Keratinocyte (primary cell): ENCODE measurements at places on chromosomes 2 and 18.

DNA sequence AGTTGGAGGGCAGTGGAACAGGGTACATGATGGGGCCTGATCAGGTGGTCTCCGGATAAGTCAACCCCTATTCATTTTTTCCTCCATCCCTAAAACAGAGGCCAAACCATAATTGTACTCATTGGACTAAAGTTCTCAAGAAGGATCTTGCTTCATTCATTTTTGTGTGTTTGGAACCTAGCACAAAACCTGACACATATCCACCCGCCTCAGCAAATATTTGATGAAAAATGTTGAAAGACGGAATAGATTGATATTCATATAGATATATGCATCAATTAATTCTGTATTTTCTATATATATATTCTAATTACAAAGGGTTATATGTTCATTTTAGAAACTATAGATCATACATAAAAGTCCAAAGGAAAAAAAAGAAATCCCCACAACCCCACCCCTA is 21.9 kb downstream of the SLC4A1AP start:
- no peak overlapping the region for H3K27ac ChIP-seq
- no peaks in the 10 kb centered on the region for H3K27me3 ChIP-seq
- no peak for DNase-seq
- no peak overlapping the region for H3K4me3 ChIP-seq
- peaks cover 62% of the 10 kb centered on the region for H3K4me1 ChIP-seq

GRCh38 chr2:22719396-22719795 is 665.6 kb upstream of the KLHL29 start:
- no peaks in the 10 kb centered on the region for H3K36me3 ChIP-seq
- no peak overlapping the region for H3K4me3 ChIP-seq
- no peak for DNase-seq
- H3K27me3 ChIP-seq: no peaks in the 10 kb centered on the region
- H3K27ac ChIP-seq: no peak overlapping the region
- H3K4me1 ChIP-seq: no peaks in the 10 kb centered on the region

GRCh38 chr18:10312326-10313015 is 142.0 kb upstream of the APCDD1 start:
- H3K36me3 ChIP-seq: no peaks in the 10 kb centered on the region
- no peak overlapping the region for H3K27ac ChIP-seq
- H3K4me1 ChIP-seq: no peaks in the 10 kb centered on the region
- no peak for DNase-seq
- no peaks in the 10 kb centered on the region for H3K27me3 ChIP-seq

DNA sequence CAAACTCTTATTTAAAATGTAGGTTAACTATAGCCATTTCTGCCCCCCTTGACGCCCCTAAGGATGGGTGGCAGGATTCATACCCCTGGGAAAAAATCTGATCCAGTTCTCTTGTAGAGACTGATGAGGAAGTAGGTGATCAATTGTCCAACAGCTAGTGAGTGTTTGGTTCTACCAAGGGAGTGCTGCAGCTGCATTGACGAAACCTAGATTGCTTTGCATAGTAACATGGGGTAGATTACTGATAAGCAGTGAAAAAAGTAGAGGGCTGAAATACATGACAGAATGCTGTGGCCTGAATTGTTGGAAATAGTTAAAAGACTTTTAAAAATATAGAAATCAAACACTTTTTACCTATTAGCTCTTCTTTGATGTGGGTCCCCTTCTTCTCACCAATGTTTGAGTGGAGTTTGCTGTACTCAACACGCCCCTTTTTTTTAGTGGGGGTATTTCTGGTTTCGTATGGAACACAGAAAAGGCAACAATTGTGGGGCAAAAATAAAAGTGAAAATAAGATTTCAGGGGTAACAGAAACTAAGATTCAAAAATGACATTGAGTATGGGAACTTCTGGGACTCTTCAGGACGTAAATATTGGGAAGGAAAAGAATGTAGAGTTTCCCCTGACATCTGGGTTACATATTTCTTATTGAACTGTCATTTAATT is 66.2 kb downstream of the MAIP1 start:
- no peak overlapping the region for H3K4me3 ChIP-seq
- H3K27me3 ChIP-seq: no peaks in the 10 kb centered on the region
- no peak for DNase-seq
- H3K4me1 ChIP-seq: no peaks in the 10 kb centered on the region
- no peaks in the 10 kb centered on the region for H3K36me3 ChIP-seq

DNA sequence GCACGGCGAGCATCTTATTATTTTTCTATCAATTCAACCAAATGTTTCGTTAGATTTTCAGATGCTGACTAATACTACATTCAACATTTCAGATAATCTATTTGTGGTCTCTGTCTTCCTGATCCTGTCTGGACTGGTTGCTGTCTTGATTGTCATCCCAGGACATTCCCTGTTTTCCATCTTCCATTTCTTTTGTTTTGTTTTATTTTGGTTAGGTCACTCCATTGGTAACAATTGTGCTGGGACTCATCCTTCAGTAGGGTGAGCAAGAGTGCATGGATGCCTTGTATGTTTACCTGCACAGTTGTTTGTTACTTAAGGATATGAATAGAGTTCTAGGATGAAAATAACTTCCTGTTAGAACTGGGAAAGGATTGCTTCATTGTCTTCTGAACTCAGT is 55.9 kb upstream of the ACYP2 start:
- H3K27me3 ChIP-seq: no peaks in the 10 kb centered on the region
- H3K4me3 ChIP-seq: no peak overlapping the region
- peak; percentile 49 for DNase-seq
- H3K4me1 ChIP-seq: peaks cover 26% of the 10 kb centered on the region

GRCh38 chr2:96914332-96914731 is 44.5 kb upstream of the SEMA4C start:
- no peak overlapping the region for H3K4me3 ChIP-seq
- no peak for DNase-seq
- no peak overlapping the region for H3K27ac ChIP-seq
- H3K4me1 ChIP-seq: peaks cover 17% of the 10 kb centered on the region

DNA sequence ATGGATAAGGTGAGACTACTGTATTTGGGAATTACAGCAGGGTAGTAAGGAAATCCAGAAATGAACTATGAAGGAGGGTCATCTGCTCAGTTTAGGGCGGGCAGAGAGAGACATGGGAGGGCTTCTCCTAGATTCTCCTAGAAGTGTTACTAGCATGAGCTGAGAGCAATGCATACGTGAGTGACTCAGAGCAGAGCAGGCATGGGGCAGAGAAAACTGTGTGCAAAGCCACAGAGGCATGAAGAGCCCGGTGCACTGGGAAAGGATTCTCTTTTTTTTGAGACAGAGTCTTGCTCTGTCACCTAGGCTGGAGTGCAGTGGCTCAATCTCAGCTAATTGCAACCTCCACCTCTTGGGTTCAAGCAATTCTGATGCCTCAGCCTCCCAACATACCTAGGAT is 116.2 kb downstream of the SOCS6 start:
- H3K4me3 ChIP-seq: no peak overlapping the region

DNA sequence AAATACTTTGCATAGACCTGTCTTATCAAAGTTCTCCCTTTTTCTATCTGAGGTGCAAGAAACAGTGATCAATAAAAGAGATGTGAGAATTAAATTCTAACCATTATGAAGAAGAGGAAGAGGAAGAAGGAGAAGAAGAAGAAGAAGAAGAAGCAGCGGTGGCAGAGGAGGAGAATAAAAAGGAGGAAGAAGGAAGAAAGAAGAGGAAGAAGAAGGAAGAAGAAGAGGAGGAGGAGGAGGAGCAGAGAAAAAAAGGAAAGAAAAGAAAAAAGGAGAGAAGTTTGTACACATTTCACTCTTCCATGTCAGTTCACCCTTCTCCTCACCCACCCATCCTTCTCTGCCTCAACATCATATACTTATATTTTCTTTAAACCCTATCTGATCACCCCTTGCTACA is 68.4 kb downstream of the METTL4 start:
- no peak overlapping the region for H3K4me3 ChIP-seq
- no peak overlapping the region for H3K27ac ChIP-seq
- no peaks in the 10 kb centered on the region for H3K27me3 ChIP-seq
- no peaks in the 10 kb centered on the region for H3K36me3 ChIP-seq
- no peaks in the 10 kb centered on the region for H3K4me1 ChIP-seq

DNA sequence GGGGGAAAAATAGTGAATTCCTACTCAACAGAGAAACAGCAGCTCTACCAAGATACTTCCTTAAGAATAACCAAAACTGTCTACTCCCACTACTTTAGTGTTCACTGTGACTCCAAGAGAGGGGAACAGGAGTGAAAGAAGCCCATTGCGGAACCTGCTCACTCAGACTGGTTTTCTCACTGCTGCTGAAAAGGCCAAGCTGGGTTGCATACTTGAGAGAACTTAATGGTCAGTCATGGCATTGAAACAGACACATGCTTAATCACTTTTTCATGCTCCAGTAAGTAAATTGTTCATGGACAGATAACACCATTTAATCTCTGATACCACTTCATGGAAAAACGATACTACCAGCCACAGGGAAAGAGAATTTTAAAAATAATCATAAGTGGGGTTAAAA is 35.7 kb upstream of the SLC8A1 start:
- H3K27ac ChIP-seq: no peak overlapping the region
- no peaks in the 10 kb centered on the region for H3K27me3 ChIP-seq
- H3K4me3 ChIP-seq: no peak overlapping the region
- no peaks in the 10 kb centered on the region for H3K36me3 ChIP-seq
- DNase-seq: no peak
- no peaks in the 10 kb centered on the region for H3K4me1 ChIP-seq

GRCh38 chr2:27809761-27810241 is 38.3 kb downstream of the MRPL33 start:
- H3K27ac ChIP-seq: peak overlapping the region; percentile 28
- H3K27me3 ChIP-seq: no peaks in the 10 kb centered on the region
- DNase-seq: peak; percentile 81
- no peak overlapping the region for H3K4me3 ChIP-seq

- no peaks in the 10 kb centered on the region for H3K27me3 ChIP-seq
- no peak overlapping the region for H3K4me3 ChIP-seq
- H3K4me1 ChIP-seq: no peaks in the 10 kb centered on the region
These were observed 148.0 kb downstream of the FAM210A start for GRCh38 chr18:13578400-13578799.

DNA sequence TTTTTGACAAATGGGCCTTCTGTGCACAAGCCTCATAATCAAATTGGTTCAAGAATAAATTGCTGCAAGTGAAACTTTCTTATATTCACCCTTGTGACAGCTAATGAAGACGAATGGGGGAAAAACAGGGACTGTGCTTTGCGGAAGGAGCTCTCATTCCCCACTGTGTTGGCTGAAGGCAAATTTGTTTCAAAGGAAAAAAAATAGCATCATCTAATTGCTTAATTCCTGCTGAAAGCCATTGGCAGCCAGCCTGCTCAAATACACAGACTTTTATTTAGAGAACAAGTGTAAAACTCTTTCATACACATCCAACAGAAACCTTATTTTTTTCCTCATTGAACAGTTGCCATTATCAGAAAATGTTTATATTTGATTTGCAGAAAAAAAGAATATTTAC is 172.3 kb downstream of the ARL6IP6 start:
- no peaks in the 10 kb centered on the region for H3K4me1 ChIP-seq
- H3K27ac ChIP-seq: no peak overlapping the region
- H3K27me3 ChIP-seq: no peaks in the 10 kb centered on the region
- no peak for DNase-seq
- H3K4me3 ChIP-seq: no peak overlapping the region

DNA sequence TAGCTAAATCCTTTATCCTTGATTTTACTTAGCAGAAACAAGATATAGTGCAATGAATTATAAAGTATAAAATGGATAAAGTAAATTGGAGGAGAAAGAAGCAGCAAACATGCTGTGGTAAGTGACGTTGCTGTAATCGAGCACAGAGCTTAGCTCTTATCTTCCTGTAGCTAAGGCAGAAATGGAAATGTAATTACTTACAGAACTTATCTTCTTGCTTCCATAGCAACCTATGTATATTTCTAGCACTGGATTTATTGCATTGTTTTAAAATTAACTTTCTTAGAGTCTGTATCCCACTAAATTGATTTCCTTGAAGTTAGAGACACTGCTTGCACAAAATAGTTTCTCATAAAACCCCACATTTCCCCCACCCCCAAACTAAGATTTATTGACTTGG is 130.6 kb upstream of the MC4R start:
- no peaks in the 10 kb centered on the region for H3K4me1 ChIP-seq

DNA sequence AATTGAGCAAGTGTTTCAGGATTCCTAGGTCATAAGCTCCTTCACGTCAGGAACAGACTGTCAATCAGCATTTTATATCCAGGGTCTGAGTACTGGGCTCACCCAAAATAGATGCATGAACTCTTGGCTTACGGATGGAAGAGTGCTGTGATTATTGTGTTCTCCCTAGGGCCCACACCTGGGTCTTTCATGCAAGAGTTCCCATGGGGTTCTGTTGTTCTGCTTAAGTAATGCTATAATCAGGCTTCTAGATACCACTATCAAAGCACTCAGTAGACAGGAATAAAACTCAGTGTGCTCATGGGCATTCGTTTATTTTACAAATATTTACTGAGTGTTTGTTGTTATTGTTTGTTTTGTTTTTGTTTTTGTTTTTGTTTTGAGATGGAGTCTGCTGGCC is 46.4 kb upstream of the PMAIP1 start:
- no peak for DNase-seq
- no peak overlapping the region for H3K27ac ChIP-seq

- no peaks in the 10 kb centered on the region for H3K4me1 ChIP-seq
- no peaks in the 10 kb centered on the region for H3K27me3 ChIP-seq
- no peaks in the 10 kb centered on the region for H3K36me3 ChIP-seq
- H3K27ac ChIP-seq: no peak overlapping the region
These were observed 29.7 kb downstream of the CCDC141 start for GRCh38 chr2:179020156-179020750.

- peaks cover 32% of the 10 kb centered on the region for H3K4me1 ChIP-seq
- H3K4me3 ChIP-seq: no peak overlapping the region
- H3K27ac ChIP-seq: peak overlapping the region; percentile 65
- H3K27me3 ChIP-seq: no peaks in the 10 kb centered on the region
These were observed 4.3 kb upstream of the INO80C start for GRCh38 chr18:35502052-35502451.

GRCh38 chr2:9741110-9741509 is 102.2 kb upstream of the TAF1B start:
- no peak for DNase-seq
- H3K4me1 ChIP-seq: peaks cover 2% of the 10 kb centered on the region
- no peak overlapping the region for H3K27ac ChIP-seq
- H3K27me3 ChIP-seq: no peaks in the 10 kb centered on the region

- no peak for DNase-seq
- H3K27ac ChIP-seq: no peak overlapping the region
- peaks cover 4% of the 10 kb centered on the region for H3K4me1 ChIP-seq
- no peak overlapping the region for H3K4me3 ChIP-seq
- no peaks in the 10 kb centered on the region for H3K27me3 ChIP-seq
These were observed 26.7 kb downstream of the STARD6 start for GRCh38 chr18:54330768-54331548.

DNA sequence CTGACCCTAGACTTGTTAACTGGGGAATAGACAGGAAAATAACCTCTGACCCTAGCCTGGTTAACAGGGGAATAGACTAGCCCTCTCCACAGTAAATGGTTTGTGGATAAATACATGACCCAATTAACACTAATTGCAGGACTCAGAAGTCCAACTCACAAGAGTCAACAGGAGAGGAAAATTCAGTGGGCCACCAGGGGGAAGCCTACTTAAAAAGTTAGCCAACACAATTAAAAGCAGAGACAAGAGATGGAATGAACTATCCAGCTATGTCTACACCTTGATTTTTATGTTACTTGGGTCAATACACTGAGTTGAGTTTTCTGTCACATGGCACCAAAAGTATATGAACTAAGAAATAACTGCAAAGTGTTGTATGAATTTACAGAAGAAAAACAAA is 158.8 kb upstream of the SLC39A10 start:
- no peaks in the 10 kb centered on the region for H3K27me3 ChIP-seq
- no peaks in the 10 kb centered on the region for H3K36me3 ChIP-seq
- H3K27ac ChIP-seq: no peak overlapping the region
- H3K4me3 ChIP-seq: no peak overlapping the region
- no peak for DNase-seq

- no peak overlapping the region for H3K27ac ChIP-seq
- peaks cover 20% of the 10 kb centered on the region for H3K4me1 ChIP-seq
- DNase-seq: no peak
- H3K36me3 ChIP-seq: no peaks in the 10 kb centered on the region
- H3K27me3 ChIP-seq: no peaks in the 10 kb centered on the region
These were observed 20.3 kb downstream of the AGAP1 start for GRCh38 chr2:235513984-235514626.
